ENCODE measurements at places on chromosomes 1 and 21.
A peak's percentile ranks its signal among the peaks of the same experiment; 100 is the strongest.

DNA sequence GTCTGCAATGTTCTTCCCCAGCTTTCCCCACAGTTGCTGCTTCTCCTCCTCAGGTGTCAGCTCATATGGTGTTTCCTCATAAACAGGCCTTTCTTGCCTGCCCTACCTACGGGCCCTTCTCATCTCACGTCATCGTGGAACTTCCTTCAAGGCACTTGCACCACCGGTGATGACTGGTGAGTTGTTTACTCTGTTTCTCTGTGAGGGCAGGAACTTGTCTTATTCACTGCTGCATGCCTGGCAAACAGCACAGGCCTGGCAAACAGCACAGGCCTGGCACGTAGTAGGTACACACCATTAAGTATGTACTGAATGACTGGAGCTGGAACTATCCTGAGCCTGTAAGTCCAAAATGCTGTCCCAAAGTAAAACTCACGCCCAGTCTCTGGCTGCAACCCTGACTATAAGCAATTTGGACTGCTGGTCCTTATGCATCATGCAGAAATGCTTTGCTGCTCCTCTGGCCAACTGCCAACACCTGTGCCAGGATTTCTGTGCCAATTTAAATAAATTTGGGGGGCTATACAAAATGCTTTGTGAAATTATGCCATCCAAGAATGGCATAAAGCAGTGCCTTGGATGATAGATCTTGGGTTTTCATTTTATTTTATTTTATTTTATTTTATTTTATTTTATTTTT lies 25.7 kb downstream of the STK40 start:
- DNase-seq = no peak

DNA sequence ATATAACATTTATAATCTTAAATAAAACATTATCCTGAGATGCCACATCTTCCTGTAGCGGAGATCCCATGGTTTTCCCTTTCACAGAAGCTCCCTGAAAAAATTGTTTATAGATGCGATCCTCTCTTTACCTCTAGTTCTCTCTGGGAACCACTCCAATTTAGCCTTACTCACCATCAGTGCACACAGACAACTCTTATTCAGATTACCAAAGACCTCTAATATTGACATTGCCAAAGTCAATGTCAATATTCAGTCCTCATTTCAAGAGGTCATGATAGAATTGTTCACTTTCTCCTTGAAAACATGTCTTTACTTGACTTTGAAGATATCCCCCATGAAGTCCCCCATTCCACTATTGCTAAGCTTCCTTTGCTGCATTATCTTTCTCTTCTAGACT lies 248.8 kb downstream of the CTH start:
- DNase-seq = no peak

DNA sequence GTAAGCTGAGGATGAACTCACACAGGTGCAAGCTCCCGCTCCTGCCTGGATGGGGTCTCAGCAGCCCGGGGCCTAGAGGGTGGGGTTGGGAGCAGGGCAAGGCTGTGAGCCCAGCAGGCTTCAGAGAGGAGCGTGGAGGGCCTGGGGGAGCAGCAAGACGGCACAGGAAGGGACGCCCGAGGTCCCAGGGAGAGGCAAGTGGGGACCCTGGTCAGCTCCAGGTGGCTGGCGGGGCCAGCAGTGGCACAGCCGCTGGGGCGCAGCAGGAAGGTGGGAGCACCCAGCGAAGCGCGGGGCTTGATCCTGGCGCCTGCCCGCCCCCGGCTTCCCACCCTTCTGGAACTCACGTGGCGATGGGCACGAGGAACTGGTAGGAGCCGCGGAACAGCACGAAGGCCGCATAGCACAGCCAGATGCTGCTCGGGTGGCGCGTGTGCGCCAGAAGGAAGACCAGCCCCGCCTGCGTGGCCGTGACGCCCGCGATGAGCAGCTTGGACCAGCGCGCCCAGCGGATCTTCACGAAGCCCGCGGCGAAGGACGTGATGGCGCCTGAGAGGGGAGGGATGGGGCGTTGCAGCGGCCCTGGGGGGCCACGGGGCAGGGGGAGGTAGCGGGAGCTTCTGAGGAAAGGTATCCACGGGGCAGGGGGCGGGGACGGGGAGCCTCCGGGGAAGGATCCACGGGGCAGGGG lies 11.7 kb downstream of the SLC19A1 start:
- DNase-seq = peak; percentile 12

DNA sequence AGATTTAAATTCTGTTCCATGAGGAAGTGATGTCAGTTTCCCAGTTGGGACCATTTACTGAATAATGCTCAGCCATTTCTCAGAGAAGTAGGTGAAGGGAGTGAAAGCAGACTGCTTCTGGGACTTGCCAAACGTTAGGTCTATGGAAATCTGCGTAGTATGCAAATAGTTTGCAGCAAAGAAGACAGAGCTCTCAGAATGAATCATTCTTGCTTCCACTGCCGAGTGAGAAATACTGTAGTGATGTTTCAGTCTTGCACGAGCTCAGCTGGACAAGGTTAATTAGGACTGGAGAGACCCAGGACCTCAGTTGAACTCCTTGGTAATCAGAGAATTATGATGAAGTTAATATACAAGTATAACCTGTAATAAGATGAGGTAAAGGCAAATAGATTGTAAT lies 317.7 kb upstream of the DAB1 start:
- DNase-seq = no peak

DNA sequence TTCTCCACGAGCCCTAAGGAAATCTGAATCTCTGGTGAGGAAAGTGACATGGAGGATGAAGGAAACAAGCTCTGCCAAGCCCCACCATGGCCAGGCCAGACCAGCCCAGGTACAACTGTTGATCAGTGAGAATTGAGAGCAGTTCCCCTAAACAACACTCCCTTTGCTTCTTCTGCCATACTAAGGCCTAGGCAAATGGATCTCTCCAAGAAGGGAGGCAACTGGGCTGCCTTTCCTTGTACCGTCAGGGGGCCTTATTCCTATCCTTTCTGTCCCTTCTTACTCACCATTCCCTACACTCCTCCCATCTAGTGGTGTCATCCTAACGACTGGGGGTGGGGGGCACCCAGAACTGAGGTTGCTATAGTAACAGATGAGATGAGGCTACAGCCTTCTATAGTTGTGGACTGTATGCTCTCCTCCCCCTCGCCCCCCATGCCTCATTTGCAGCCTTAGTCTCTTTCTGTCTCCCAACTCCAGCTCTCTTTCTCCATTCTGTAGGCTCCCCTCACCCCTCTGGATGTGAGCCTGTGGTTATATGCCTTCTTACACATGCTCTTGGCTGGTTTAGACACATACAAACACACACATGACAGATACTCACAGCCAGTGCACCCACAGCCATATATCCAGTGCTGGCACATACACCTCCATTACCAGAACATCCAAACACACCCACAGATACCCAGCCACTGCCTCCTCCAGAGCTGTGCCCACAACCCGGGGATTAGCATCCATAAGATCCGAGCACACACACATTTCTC lies 3.6 kb downstream of the PEA15 start:
- DNase-seq = no peak

GRCh38 chr1:198467907-198468306 lies 72.6 kb downstream of the ATP6V1G3 start:
- DNase-seq = no peak

DNA sequence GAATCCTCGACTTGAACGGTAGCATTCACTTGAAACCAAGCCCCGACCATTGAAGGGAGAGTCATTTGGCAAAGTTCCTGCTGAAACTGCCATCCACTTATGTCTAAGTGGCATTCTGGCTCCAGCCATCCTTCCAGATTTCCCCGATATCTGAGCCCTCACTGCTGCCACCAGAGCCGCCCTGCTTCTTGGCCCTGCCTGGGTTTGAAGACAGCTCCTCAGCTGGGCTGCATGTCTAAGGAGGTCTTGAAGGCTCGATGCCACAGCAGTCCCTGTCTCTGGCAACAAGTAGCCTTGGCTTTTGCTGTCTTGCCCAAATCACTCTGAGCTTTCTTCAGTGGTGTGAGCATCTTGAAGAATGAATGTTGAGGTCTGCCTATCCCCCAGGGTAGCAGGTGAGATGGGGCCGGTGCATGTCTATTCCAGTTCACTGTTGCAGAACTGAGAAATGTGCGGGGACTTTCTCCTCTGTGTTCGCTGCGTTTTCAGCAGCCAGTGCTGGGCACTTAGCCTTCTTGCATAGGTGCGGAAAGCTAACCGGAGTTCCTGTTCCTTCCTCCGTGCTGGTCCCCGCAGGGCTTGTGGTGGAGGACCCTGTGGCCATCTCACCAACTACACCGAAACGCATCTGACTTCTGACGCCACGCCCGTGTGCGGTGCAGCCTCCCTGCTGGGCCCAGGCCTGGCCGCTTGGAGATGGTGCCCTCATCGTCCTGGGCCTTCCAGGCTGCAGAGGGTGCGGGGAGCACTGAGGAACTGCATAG lies 29.2 kb downstream of the MAN1C1 start:
- no peak for DNase-seq

DNA sequence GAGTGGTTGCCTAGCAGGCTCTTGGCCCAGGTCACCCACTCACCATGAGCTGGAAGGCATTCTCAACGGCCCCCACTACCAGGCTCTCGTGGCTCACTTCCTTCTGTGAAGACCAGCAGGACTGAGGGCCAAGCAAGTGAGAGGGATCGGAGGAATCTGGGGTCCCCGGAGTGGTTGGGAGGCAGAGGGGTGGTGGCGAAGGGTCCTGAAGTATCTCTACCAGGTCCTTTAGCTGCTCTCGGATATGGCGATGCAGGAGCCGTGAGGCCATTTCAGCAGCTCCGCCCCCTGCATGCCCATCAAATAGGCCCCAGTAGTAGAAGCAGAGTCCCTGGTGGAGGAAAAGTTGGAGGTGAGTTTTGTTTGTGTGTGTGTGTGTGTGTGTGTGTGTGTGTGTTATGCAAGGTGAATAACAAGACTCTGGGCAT lies 2.4 kb downstream of the PPM1J start:
- DNase-seq = no peak

DNA sequence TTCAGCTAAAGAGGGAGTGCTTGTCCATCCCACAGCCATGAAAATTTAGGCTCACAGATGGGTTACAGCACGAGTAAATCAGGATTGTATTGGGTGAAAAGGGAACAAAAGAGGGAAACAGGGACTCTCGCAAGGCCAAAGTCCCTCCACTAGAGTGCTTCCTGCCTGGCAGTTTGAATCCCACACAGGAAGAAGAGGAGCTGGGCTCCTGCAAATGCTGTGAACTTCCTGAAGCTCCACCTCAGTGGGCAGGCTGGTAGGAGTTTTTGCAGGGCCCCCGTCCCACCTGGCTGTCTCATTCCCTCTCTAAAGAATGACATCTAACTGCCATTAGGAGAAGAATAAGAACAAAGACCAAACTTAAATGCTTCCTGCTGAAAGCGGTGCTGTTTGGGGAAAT lies 712.0 kb upstream of the PRMT6 start:
- DNase-seq = no peak

- DNase-seq = no peak
Observed at GRCh38 chr1:58038574-58038973, 508.0 kb downstream of the OMA1 start.

DNA sequence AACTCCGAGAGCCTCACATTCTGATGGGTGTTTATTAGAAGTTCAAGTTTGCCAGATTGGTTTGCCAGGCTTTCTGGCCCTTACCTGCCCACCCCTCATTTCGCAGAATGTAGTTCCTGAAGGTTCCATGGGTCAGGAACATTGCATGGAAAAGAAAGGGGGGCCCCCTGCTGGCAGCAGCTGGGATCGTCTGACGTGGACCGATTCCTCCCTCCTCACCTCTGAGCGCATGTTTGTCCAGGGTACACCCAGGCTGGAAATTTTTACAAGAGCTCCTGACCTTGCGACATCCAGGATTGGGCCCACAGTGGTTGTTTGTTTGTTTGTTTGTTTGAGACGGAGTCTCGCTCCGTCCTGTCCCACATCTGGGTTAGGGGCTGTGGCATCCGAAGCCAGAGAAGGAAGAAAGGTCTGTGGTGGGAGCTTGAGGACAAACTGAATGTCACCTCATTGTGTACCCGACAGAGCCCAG lies 126.0 kb upstream of the TMEM51 start:
- peak; percentile 23 for DNase-seq

GRCh38 chr1:215285013-215285800 lies 202.7 kb downstream of the KCNK2 start:
- no peak for DNase-seq

DNA sequence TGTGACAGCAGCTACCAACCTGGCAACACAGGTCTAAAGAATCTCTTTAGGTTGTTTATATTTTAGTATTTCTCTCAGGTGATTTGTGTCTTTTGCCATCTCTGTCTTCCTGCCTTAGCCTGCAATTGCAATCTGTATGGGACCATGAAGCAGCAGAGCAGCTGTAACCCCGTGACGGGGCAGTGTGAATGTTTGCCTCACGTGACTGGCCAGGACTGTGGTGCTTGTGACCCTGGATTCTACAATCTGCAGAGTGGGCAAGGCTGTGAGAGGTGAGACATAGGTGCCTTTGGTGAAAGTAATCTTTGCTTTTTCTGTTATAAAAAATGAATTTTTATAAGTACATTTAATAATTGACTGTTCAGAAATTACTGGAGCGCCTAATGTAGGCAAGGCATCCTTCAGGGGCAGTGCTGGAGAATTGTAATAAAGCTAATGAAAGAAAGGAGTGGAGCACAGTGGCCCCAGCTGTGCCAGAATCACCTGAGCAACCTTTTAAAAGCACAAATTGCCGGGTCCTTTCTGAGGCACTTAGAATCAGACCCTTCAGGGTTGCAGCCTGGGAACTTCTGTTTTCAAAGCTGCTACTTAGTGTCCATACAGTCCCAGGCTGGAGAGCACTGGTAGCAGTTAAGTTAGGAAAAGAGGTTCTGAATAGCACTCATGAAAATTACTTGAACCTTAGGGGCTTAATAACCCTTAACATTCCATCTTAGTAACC lies 60.6 kb upstream of the LAMC2 start:
- DNase-seq = no peak

- DNase-seq = no peak
Observed at GRCh38 chr1:24085546-24085945, 26.4 kb downstream of the MYOM3 start.

- no peak for DNase-seq
Observed at GRCh38 chr1:52337439-52337838, 28.6 kb downstream of the CC2D1B start.

Measured in activated CD8-positive, alpha-beta memory T cell treated with anti-CD3 and anti-CD28 coated beads, Interleukin-2, amount 50 U/mL, for 4 hours (primary cell).